ENCODE measurements at places on chromosomes 16 and 17. TPM values are rescaled to one million over a fixed set of nuclear protein-coding genes. Genes with fewer than 3 reads are reported as not detected.

- no peak for DNase-seq
Measured at GRCh38 chr16:55377840-55378239, 53.8 kb downstream of the IRX6 start.

Gene TM4SF5
- not detected for total RNA-seq

- no peak for DNase-seq
Measured at GRCh38 chr16:89350701-89351380, 133.3 kb downstream of the ZNF778 start.

DNA sequence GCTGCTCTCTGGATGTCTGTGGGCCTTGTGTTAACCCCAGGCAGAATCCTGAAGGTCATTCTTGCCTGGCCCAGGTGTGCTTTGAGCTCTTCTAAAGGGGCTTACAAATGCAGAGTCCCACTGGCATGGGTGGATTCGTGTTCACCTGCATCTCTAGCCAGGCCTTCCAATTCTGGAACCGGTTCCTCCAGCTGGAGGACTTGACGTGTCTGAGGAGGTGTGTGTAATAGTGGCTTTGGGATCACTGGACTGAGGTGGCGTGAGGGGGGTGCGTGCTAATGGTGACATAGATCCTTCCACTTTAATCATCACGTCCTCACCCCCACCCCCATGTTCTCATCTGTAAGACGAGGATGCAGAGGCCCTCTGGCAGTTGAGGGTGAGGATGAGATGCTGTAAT lies 4.8 kb downstream of the GSE1 start:
- DNase-seq, result no peak

DNA sequence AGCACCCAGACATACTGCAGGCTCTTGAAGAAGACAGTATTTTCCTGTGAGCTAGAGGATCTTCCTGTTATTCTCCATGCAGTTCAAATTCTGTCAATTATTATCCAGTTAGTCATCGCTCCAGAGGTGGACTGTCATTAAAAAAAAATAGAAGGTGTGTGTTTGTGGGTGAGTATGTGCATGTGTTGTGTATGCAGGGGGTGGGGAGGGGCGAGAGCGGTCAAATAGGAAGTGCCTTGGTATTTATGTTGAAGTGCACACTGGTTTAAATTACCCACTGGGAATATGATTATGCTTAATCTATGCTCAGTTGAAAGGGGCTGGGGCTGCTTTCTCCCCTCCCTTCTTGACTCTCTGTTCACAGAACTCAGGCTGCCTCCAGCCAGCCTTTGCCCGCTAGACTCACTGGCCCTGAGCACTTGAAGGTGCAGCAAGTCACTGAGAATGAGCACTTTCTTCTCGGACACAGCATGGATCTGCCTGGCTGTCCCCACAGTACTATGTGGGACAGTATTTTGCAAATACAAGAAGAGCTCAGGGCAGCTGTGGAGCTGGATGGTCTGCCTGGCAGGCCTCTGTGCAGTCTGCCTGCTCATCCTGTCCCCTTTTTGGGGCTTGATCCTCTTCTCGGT lies at the start of gene HSD17B2:
Gene HSD17B2 (plus strand): TSS at position 273 of the 632 bp plus-strand sequence. CDS start 172 bp downstream, at position 445.
- no peak for DNase-seq

Gene CCDC144A
- 2.0 TPM for total RNA-seq

DNA sequence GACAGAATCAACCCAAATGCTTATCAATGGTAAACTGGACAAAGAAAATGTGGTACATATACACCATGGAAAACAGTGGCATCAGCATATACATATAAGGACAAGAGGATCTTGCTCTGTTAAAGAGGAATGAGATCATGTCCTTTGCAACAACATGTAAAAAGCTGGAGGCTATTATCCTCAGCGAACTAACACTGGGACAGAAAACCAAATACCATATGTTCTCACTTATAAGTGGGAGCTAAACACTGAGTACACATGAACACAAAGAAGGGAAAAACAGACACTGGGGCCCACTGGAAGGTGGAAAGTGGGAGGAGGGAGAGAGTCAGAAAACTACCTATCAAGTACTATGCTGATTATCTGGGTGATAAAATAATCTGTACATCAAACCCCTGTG lies 447.3 kb upstream of the MAF start:
- no peak for DNase-seq

DNA sequence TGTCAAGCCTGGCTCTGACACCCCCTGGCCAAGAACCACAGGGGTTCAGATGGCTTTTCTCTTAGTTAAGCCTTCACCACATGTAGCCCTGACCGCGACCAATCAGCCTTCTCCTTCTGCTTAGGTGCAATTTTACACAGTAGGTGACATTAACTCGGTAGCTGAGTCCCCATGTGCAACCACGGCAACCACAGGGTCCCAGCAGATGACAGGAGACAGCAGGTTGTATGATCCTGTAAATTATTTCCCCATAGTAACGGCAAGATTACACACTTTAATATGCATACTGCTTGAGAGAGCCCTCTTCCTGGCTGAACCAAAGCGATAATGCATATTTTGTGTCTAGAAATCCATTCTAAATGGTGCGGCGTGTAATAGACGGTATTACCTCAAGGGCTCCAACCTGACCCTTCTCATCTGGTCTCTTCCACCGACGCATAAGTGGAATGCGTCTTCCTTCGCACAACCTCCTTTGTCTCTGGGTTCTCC lies 458.7 kb upstream of the ZFHX3 start:
- no peak for DNase-seq

- DNase-seq, result no peak
Measured at GRCh38 chr16:49362230-49362629, 11.4 kb upstream of the C16orf78 start.

GRCh38 chr17:48818361-48818841 lies 1.4 kb upstream of the TTLL6 start:
- no peak for DNase-seq

Gene PRR15L
- total RNA-seq, result not detected

Gene TP53TG3D
- not detected for total RNA-seq

GRCh38 chr16:1942810-1943726 lies at the start of gene MSRB1:
TSS of gene MSRB1 (minus strand) at chr16:1943199. CDS start at chr16:1943156, 43 bp downstream.
- DNase-seq, result peak; percentile 99

GRCh38 chr16:85761861-85762260 lies 11.0 kb upstream of the C16orf74 start:
- DNase-seq, result no peak

- no peak for DNase-seq
Measured at GRCh38 chr17:16942141-16943031, 29.5 kb downstream of the TNFRSF13B start.

DNA sequence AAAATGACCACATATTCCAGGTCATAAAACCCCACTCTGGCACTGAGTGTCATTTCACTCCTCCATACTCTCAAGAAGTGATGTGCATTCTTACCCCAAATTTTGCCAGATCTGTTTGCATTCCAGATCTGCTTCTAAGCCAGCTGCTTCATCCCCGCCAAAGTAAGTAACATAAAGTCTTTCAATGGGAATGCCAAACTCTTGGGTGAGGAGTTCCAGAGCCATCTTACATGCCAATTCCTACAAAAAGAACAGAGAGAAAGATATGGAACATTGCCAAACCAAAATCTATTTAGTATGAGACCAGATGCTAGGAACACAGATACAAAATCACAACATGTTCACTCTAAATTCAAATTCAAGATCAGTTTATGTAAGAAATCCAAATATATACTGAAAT lies 12.9 kb downstream of the AARS1 start:
- DNase-seq, result no peak

Gene SDR42E1
- 3.9 TPM for total RNA-seq

GRCh38 chr17:1412185-1413110 lies 12.4 kb upstream of the YWHAE start:
- no peak for DNase-seq

Gene TSPOAP1
- total RNA-seq, result 21.9 TPM

DNA sequence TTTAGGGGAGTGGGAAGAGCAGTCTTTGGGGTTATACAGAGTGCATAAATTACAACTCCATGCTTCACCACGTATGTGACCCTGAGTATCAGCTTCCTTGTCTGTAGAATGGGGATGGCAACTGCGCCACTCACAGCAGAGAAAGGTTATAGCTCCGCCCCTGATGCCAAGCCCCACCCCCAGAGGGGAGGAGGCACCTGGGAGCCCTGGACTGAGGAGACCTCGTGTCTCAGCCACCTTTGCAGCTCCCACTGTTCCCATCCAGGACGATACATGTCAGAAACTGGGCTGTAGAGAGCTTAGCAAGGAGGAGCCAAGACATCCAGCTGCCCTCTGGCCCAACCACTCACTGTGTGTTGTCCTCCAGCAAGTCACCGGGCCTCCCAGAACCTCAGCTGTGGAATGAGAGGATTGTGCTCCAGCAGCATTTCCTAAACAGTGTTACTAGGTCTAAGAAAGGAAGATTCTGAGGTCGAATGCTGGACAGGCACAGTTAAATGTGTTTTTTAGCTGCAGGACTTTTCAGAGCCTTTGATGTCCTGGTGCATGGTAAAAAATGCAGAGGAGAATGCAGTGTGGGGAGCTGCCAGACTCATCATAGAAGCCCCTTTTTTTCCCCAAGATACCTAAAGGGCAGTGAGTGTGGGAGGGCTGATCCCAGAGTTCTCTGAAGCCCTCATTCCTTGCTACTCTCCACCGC lies 49.4 kb downstream of the BEAN1 start:
- peak; percentile 38 for DNase-seq

DNA sequence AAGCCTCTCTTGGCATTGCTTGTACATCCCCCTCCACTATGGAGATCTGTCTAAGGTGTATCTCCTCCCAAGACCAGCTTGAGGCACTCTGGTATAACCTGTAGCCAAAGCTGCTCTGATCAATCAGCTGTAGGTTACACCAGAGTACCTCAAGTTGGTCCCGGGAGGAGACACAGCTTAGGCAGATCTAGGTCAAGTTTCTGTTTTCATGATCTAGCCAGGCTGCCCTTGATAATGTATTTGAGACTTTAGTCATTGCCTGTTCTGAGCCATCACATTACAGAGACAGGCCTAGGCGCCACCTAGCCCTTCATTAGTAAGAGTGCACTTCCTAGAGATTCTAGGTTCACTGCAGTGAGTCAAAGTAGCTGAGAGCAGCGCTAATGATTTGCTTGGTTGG lies 31.4 kb downstream of the ASGR1 start:
- no peak for DNase-seq

DNA sequence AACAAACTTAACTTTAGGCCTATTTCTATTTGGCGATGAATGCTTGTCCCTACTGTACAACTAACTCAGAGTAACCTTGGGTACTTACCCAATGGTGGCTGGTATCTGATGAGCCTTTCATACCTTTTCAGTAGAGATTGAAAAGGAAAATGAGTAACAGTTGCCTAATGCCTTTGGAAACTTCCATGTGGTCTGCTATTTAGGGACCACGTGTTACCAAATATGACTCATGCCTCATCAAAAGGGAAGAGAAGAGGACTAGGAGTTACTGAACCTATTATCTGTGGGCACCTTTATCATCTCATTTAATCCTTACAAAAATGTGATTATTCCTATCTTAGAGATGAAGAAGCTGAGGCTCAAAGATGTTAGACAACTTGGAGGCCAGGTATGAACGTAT lies 8.1 kb downstream of the MYOCD start:
- no peak for DNase-seq

GRCh38 chr17:81568416-81568815 lies 16.3 kb upstream of the FAAP100 start:
- no peak for DNase-seq

DNA sequence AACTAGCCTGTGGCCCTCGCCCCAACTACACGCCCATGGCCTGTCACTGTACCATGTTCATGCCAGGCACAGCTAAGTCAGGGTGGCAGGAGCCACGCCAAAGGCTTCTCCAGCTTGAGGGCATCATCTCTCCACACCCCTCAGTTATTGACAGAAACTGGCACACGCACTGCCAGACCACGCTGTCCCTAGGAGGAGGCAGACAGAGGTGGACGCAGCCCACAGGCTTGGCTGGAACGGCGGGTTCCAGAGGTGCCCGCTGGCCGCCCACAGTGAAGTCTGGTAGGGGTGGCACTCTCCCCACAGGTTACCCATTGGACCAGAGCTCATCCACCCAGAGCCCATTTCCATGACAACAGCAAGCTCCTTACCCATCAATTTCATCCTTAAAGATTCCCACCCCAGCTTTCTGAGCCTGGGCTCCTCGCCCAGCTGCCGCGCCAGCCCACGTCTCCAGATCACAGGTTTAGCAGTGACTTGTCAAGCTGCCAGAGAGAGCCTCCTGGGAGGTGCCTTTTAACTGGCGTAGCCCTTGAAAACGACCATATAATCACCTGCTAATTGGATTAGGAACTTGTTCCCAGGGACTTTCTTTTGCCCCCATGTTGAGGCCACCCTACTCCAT lies 27.9 kb downstream of the RPRML start:
- DNase-seq, result no peak

Gene KCTD19
- total RNA-seq, result 0.87 TPM

GRCh38 chr16:65956100-65956499 lies 410.4 kb upstream of the CDH5 start:
- DNase-seq, result no peak

DNA sequence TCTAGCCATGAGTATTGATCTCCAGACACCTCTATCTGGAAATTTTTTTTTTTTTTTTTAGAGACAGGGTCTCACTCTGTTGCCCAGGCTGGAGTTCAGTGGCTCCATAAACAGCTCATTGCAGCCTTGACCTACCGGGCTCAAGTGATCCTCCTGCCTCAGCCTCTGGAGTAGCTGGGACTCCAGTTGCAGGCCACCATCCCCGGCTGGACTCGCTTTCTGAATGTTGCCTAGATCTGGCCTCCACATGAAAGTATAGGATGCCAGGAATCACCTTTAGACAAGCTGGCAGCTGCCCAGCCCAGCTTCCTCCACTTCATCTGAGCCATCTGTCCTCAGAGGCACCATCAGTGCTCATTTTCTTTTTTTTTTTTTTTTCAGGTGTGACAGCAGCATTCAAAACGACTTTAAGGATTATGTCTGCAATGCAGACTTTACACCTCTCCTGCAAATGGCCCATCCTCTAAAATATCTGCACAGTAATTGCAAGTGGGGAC lies 6.4 kb upstream of the PRR14 start:
- DNase-seq, result no peak

GRCh38 chr16:12089492-12090150 lies 113.1 kb downstream of the SNX29 start:
- no peak for DNase-seq

DNA sequence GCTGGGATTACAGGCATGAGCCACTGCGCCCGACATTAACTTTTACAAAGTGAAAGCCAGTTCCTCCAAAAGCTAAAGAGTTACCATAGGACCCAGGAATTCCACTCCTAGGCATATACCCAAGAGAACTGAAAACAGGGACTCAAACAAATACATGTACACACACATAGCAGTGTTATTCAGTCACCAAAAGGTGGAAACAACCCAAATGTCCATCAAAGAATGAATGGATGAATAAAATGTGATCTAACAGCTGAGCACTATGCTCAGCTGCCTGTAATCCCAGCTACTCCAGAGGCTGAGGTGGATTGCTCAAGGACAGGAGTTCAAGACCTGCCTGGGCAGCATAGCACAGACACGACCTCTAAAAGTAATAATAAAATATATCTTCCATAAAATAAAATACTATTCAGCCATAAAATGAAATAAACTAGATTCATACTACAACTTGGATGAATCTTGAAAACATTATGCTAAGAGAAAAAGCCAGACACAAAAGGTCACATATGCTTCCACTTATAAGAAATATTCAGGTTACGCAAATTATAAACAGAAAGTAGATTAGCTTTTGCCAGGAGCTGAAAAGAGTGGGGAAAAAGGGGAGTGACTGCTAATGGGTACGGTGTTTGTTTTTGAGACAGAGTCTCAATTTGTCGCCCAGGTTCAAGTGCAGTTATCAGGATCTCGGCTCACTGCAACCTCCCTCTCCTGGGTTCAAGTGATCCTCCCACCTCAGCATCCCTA lies 9.3 kb upstream of the USP7 start:
- no peak for DNase-seq

Gene NT5M
- total RNA-seq, result 8.1 TPM

- no peak for DNase-seq
Measured at GRCh38 chr16:89136931-89137330, 34.6 kb upstream of the CDH15 start.

GRCh38 chr17:80477647-80478478 lies 1.5 kb upstream of the NPTX1 start:
- peak; percentile 36 for DNase-seq
